Stimulated activated CD4-positive, alpha-beta T cell treated with anti-CD3 and anti-CD28 coated beads, Interleukin-1b, Interleukin-23, amount 100 ng/mL, for 1 hour (primary cell): ENCODE measurements at places on chromosomes 12 and 14.

DNA sequence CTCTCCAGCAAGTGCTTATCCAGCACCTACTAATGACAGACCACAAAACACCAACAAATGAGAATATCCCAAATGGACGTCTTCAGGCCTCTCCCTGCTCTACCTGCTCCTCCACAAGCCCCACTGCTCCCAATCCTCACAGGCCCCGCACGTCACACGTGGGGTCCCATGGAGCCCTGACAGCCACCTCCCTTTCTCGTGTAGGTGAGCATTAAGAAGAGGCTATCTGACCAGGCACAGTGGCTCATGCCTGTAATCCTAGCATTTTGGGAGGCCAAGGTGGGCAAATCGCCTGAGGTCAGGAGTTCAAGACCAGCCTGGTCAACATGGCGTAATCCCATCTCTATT lies 5.4 kb downstream of the RIMBP2 start:
- DNase-seq, result no peak

GRCh38 chr12:63927511-63927910 lies 83.0 kb downstream of the SRGAP1 start:
- no peak for DNase-seq

- no peak for DNase-seq
Observed at GRCh38 chr12:121787063-121788025, 6.1 kb downstream of the RHOF start.

DNA sequence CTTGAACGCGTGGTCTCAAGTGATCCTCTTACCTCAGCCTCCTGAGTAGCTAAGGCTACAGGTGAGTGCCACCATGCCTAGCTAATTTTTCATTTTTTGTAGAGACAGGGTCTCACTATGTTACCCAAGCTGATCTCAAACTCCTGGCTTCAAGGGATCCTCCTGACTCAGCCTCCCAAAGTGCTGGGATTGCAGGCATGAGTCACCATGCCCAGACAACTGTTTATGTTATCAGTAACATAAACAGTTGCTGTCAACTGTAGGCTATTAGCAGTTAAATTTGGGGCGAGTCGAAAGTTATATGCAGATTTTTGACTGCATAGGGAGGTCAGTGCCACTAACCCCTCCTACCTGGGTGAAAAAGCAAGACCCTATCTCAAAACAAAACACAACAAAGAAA lies 26.2 kb upstream of the LRRK2 start:
- no peak for DNase-seq

GRCh38 chr14:52683985-52684520 lies 11.3 kb downstream of the ERO1A start:
- no peak for DNase-seq

DNA sequence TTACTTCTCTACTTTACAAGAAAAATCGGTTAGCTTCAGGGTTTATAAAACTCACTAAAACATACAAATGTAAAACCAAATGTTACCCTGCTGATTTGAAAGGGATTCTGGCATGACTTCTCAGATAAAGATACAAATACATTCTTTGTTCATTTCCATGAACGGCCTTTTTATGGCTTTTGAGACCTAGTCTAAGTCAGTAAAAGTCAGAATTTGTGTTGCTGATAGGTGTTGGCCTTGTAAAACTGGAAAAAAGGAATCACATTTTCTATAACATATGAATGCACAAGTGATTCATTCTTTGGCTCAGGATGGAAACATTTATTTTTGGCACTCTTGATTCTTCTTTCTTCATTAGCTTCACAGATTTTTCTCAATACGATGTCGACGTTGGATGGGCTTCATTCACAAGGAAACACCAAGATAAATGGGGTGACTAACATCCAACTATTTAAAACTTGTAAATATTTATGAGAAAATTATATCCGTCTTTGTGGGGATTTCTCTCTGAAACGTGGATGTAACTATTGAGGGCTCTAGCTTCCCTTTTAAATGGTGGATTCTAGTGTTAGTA lies 27.0 kb upstream of the CPM start:
- DNase-seq, result no peak

- DNase-seq, result no peak
Observed at GRCh38 chr14:80468331-80469122, 257.2 kb upstream of the DIO2 start.
